ENCODE measurements at places on chromosomes 12 and 14. TPM values are rescaled to one million over a fixed set of nuclear protein-coding genes. Genes with fewer than 3 reads are reported as not detected.

DNA sequence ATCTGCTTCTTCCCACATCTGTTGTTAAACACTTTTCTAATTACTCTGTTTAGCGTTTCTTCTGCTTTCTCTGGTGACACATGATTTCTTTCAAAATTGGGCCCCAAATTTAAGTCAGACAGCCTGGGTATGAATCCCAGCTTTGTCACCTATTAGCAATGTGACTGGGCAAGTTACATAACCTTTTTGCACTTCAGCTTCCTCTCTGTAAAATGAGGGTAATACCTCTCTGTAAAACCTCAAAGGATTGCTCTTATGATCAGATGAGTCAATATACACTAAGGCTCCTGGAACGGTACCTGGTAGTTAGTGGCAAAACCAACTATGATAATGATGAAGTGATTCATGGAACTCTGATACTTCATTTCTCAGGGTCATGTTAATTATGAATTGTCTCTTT lies 33.0 kb downstream of the E2F7 start:
- no peak for DNase-seq
- H3K4me1 ChIP-seq, result no peaks in the 10 kb centered on the region
- H3K27me3 ChIP-seq, result no peaks in the 10 kb centered on the region
- no peak overlapping the region for H3K4me3 ChIP-seq
- H3K36me3 ChIP-seq, result peaks cover 6% of the 10 kb centered on the region

GRCh38 chr12:89597770-89598169 lies 71.9 kb upstream of the POC1B start:
- H3K4me1 ChIP-seq, result no peaks in the 10 kb centered on the region
- H3K27ac ChIP-seq, result no peak overlapping the region
- no peaks in the 10 kb centered on the region for H3K27me3 ChIP-seq

- H3K27me3 ChIP-seq, result no peaks in the 10 kb centered on the region
- H3K4me3 ChIP-seq, result no peak overlapping the region
- H3K4me1 ChIP-seq, result peaks cover 11% of the 10 kb centered on the region
- no peak overlapping the region for H3K27ac ChIP-seq
- no peak for DNase-seq
These were observed 13.2 kb downstream of the TAOK3 start for GRCh38 chr12:118359541-118359915.

DNA sequence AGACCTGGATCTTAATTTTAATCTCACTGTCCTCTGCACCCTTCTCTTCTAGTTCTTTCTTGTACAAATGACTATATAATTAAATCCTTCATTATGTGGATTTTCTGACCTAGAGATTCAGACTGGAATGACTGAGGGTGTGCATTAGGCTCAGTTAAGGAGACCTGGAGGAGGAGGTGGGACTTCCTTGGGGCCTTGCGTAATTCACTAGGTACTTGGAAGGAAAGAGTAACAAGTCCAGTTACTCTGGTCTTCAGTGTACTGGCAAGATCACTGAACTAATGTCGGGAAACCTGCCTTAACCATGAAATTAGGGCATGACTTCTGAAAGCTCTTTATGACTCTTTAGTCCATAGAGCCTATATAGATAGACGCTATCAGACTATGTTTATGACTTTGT lies 441.4 kb downstream of the EGLN3 start:
- no peak overlapping the region for H3K4me3 ChIP-seq
- no peaks in the 10 kb centered on the region for H3K27me3 ChIP-seq
- H3K36me3 ChIP-seq, result no peaks in the 10 kb centered on the region
- peak; percentile 20 for DNase-seq
- no peak overlapping the region for H3K27ac ChIP-seq

DNA sequence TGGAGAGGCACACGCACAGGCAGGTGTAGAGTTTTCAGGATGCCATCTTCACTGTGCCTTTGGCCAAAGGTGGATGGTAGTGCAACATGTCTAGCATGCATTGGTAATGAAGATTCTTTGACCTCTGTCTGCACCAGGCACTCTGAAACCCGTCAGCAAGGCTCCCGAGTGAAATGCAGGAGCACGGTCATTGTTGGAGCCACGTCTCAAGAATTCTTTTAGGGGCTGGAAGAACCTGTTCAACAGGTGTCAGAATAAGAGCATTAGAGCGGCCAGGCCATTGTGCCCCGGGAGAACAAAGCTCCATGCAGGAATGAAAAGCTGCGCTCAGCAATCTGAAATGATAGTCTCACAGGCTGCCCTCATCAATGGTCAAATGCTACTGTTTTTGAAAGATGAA lies 40.2 kb upstream of the DICER1 start:
- DNase-seq, result no peak
- H3K27me3 ChIP-seq, result no peaks in the 10 kb centered on the region
- no peak overlapping the region for H3K27ac ChIP-seq
- no peak overlapping the region for H3K4me3 ChIP-seq
- H3K4me1 ChIP-seq, result no peaks in the 10 kb centered on the region
- H3K36me3 ChIP-seq, result no peaks in the 10 kb centered on the region

GRCh38 chr14:100103250-100104005 lies 38.2 kb downstream of the EVL start:
- DNase-seq, result no peak
- peaks cover 9% of the 10 kb centered on the region for H3K4me1 ChIP-seq
- H3K4me3 ChIP-seq, result no peak overlapping the region

DNA sequence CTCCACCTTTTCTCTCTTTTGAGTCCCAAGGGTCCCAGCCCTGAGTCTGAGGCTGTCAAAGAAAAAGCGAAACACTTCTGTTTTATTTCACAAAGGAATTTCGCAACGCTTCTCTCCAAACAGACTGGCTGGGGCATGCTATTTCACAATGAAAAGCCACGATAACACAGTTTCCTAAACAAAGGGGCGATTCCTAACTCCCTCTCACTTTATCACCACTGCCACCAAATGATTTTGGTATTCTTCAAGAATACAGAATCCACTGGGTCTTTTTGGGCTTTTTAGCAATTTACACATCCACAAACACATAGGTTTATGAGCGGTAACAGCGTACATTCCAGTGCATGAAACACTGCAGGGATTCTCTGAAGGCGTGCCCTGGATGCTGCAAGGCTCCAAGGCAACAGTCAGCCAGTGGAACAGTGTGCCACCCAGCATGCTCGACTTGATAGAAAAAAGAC lies 161.2 kb downstream of the DAD1 start:
- H3K4me3 ChIP-seq, result no peak overlapping the region
- H3K27me3 ChIP-seq, result peaks cover 6% of the 10 kb centered on the region
- DNase-seq, result peak; percentile 88
- H3K27ac ChIP-seq, result no peak overlapping the region
- H3K4me1 ChIP-seq, result no peaks in the 10 kb centered on the region

GRCh38 chr14:78448164-78449094 lies 278.3 kb downstream of the NRXN3 start:
- no peak overlapping the region for H3K27ac ChIP-seq
- H3K4me1 ChIP-seq, result no peaks in the 10 kb centered on the region
- no peaks in the 10 kb centered on the region for H3K27me3 ChIP-seq
- DNase-seq, result peak; percentile 3

GRCh38 chr12:88538250-88538649 lies 42.0 kb downstream of the KITLG start:
- H3K4me1 ChIP-seq, result no peaks in the 10 kb centered on the region
- H3K4me3 ChIP-seq, result no peak overlapping the region

GRCh38 chr12:291153-291723 lies 28.6 kb upstream of the SLC6A13 start:
- peak; percentile 50 for DNase-seq
- H3K27me3 ChIP-seq, result no peaks in the 10 kb centered on the region
- H3K4me1 ChIP-seq, result peaks cover 2% of the 10 kb centered on the region
- H3K4me3 ChIP-seq, result no peak overlapping the region
- H3K27ac ChIP-seq, result no peak overlapping the region

GRCh38 chr12:87259391-87259790 lies 769.8 kb downstream of the C12orf50 start:
- H3K4me3 ChIP-seq, result no peak overlapping the region
- H3K4me1 ChIP-seq, result no peaks in the 10 kb centered on the region
- H3K36me3 ChIP-seq, result no peaks in the 10 kb centered on the region

GRCh38 chr14:69845787-69846186 lies 33.4 kb upstream of the SMOC1 start:
- no peak for DNase-seq
- no peak overlapping the region for H3K4me3 ChIP-seq
- no peaks in the 10 kb centered on the region for H3K4me1 ChIP-seq
- H3K27me3 ChIP-seq, result peaks cover 2% of the 10 kb centered on the region
- H3K27ac ChIP-seq, result no peak overlapping the region

- H3K4me3 ChIP-seq, result no peak overlapping the region
- no peak for DNase-seq
These were observed 2.8 kb upstream of the CD4 start for GRCh38 chr12:6786416-6787094.

- H3K4me3 ChIP-seq, result no peak overlapping the region
- H3K27ac ChIP-seq, result no peak overlapping the region
- H3K27me3 ChIP-seq, result no peaks in the 10 kb centered on the region
These were observed 139.7 kb downstream of the CNTN1 start for GRCh38 chr12:40831916-40832315.

GRCh38 chr14:20530771-20531571 lies 25.6 kb downstream of the RNASE10 start:
- H3K4me3 ChIP-seq, result no peak overlapping the region
- H3K4me1 ChIP-seq, result no peaks in the 10 kb centered on the region
- H3K27me3 ChIP-seq, result no peaks in the 10 kb centered on the region
- peak; percentile 42 for DNase-seq
- H3K36me3 ChIP-seq, result no peaks in the 10 kb centered on the region
- H3K27ac ChIP-seq, result no peak overlapping the region

GRCh38 chr12:125187148-125187745 lies 122.0 kb downstream of the AACS start:
- H3K27me3 ChIP-seq, result peaks cover 36% of the 10 kb centered on the region
- no peak overlapping the region for H3K27ac ChIP-seq
- DNase-seq, result no peak
- H3K36me3 ChIP-seq, result no peaks in the 10 kb centered on the region
- no peaks in the 10 kb centered on the region for H3K4me1 ChIP-seq
- peak overlapping the region; percentile 33 for H3K4me3 ChIP-seq

The KLHDC1 gene
- total RNA-seq, result 5.4 TPM

The POU6F1 gene
- total RNA-seq, result 3.3 TPM

The MON2 gene
- total RNA-seq, result 28.2 TPM

The HOXC9 gene
- total RNA-seq, result 0.26 TPM

The GPX2 gene
- total RNA-seq, result not detected

The KRT82 gene
- total RNA-seq, result not detected

The PIWIL1 gene
- not detected for total RNA-seq

The CCDC196 gene
- total RNA-seq, result not detected

The NDUFB1 gene
- total RNA-seq, result 310 TPM

The IL23A gene
- not detected for total RNA-seq

The KRT80 gene
- total RNA-seq, result 0.17 TPM
